NCI-H1417 (cell line): ENCODE measurements at places on chromosomes 16 and 17.
A peak's percentile ranks its signal among the peaks of the same experiment; 100 is the strongest.

- DNase-seq: no peak
Measured at GRCh38 chr17:35245196-35245486, 2.3 kb downstream of the SLFN5 start.

GRCh38 chr17:48498164-48498850 is 32.5 kb downstream of the HOXB1 start:
- DNase-seq: peak; percentile 48

DNA sequence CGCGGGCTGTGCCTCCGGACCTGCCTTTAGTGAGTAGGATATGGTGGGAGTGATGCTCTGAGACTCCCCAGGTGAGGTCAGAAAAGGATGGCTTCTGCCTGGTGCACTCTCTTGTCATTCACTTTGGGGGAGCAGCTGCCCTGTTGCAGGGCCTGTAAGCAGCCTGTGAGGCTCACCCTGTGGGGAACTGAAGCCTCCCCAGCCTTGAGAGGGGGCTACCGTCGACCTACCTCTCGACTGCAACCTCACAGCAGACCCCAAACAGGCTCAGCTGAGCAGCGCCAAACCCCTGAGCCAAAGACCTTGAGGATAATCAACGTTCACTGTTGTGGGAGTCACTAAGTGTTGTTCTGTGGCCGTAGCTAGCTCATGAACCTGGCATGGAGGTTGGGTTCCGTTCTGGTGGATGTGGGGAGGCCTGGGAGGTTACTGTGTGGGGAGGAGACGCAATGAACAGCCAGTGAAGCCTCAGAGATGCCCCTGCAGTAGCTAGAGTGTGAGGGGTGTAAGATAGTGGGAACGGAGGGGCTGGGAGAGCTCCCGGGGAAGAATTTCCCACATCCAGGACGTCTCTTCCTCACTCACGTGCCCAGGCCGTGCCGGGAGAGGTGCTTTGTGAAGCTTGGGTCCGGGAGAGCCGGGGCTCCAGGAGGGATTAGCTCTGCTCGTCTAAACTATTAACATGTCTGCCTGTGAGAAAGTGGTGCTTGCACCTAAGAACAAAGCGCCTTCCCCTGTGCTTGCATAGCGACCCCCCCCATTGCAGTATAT is 38.8 kb downstream of the METRNL start:
- no peak for DNase-seq

- peak; percentile 75 for DNase-seq
Measured at GRCh38 chr16:85615014-85615851, 2.1 kb downstream of the GSE1 start.

GRCh38 chr17:7951143-7951792 is 19.3 kb downstream of the CNTROB start:
- no peak for DNase-seq

- DNase-seq: no peak
Measured at GRCh38 chr16:58563235-58563634, 47.9 kb downstream of the SETD6 start.

GRCh38 chr17:45018514-45018847 is 33.0 kb downstream of the DCAKD start:
- no peak for DNase-seq

GRCh38 chr16:20675488-20676267 is 21.8 kb downstream of the ACSM1 start:
- peak; percentile 60 for DNase-seq

GRCh38 chr17:79769570-79770506 is 8.1 kb upstream of the CBX2 start:
- no peak for DNase-seq

GRCh38 chr16:53761962-53762703 is 58.2 kb downstream of the FTO start:
- no peak for DNase-seq

DNA sequence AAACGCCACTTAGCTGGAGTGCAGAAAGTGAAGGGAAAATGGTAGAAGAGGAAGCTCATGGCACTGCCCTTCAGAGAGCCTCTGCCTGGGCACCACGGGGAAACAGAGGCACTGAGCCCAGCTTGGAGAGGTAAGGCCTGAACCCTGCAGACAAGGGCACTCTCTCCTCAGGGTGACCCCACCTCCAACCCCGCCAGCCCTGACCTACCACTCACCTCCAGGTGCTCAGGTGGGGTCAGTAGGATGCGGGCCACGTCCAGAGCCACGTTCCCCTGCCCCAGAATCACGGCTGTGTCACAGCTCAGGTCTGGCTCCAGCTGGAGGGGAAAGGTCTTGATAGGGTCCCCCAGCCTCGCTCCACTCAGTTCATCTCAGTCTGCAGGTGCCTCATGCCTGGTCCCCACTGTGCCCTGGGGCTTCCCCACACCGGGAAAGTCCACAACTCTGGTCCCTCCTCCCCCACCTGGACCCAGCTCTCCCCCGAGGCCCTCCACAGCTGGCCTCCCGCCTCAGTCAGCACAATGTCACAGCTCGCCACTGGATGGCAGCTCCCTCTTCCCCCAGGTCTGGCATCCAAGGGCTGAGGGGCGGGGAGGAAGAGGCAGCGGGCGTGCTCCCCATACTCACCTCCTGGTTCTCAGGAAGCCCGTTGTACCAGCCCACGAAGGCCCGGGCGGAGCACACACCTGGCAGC is 6.0 kb upstream of the GRIN2C start:
- no peak for DNase-seq

DNA sequence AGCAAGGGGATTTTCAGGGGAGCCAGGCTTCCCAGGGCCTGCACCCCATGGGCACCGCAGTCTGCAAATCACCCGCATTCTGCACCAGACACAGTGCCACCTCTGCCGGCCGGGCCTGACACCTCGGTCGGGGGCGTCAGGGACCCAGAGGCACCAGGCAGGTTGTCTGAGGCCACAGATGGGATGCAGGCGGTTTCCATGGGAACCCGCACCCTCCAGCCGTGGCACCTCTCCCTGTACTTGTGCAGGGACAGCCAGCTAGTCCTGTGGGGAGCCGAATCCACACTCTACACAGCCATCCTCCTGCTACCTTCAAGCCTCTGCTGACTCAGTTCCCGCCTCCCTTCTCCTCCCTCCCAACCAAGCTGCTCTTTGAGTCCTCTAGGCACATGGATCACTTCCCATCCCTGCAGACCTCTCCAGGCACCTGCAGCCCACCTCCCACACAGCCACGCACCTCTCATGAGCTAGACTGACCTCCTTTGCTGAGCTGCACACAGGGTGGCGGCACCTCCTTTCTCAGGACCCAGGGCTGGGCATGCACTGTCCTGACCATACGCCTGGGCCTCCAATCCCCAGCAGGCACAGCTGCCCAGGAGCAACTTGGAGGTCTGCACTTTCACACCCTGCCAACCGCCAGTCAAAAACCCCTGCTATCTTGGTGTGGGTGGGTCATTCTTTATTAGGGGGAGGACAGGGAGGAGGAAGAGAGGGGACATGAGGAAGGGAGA is 119.5 kb downstream of the C16orf78 start:
- no peak for DNase-seq

DNA sequence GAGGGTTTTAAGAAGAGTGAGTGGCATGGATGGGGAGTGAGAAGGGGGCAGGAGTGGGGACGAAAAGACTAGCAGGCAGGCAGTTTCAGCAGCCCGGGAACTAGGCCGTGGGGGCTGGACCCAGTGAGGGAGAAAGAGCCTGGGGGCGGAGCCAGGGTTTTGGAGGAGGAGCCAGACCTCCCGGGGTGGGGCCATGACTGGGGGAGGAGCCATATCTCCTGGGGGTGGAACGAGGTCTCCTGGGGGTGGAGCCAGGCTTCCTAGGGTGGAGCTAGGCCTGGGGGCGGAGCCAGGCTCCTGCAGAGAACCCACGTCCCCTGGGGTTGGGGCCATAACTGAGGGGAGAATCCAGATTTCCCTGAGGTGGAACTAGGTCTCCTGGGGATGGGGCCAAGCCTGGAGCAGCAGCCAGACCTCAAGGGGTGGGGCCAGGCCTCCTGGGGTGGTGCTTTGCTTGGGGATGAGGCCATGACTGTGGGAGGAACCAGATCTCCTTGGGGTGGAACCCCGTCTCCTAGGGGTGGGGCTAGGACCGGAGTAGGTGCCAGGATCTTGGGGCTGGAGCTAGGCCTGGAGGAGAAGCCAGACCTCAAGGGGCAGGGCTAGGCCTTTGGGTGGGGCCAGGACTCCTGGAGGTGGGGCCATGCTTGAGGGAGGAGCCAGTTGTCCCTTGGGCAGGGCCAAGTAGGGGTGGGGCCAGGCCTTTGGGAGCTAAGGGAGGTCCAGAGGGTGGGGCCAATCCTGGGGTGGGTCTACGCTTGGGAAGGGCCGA is 41.7 kb upstream of the JPH3 start:
- DNase-seq: peak; percentile 7

DNA sequence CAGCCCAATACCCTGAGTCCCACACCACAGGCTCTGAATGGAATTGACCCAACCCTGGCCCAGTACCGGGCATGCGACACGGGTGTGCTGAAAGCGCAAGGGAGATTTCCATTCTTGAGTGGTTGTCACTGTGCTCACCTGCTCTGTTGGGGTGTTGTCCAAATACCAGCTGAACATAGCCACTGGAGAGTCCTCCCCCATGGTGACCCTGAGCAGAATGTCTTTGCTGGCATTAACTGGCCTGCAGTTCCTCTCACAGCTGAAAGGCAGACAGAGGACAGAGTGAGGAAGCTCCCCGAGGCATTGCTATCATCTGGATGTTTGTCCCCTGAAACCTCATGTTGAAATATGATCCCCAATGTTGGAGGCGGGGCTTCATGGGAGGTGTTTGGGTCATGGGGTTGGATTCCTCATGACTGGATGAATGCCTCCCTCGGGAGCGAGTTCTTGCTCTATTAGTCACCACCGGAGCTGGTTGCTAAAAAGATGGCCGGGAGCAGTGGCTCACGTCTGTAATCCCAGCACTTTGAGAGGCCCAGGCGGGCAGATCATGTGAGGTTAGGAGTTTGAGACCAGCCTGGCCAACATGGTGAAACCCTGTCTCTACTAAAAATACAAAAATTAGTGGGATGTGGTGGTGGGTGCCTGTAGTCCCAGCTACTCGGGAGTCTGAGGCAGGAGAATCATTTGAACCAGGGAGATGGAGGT is 57.3 kb upstream of the BCO1 start:
- DNase-seq: peak; percentile 77

DNA sequence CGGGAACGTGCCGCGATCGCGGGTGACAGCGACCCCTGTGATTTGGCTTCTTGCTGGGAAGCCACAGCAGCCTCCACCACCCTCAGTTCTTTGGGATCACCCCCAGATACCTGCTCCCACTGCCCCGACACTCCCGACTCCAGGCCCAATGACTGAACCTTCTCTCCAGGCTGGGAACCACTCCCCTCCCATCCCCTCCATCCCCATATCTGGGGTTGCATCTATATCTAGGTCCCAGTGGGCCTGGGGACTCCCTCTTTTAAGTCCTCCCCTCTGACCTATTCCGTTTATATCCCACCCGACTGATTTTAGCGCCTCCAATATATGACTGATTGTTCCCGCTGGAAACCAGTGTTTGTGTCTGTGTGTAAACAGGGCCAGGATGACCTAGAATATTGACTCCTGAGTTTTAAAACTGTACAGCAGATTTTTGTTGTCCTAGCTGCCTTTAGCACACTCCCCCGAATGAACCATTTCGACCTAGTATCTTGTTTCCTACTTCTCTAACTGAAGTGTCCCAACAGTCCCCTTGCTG is 667 bp downstream of the PSMD3 start:
- DNase-seq: no peak

GRCh38 chr17:29076722-29077121 is 33.8 kb downstream of the PIPOX start:
- DNase-seq: no peak

- no peak for DNase-seq
Measured at GRCh38 chr17:72538901-72539352, 418.1 kb downstream of the SOX9 start.

GRCh38 chr16:55632259-55632658 is 23.5 kb upstream of the SLC6A2 start:
- DNase-seq: no peak

- DNase-seq: no peak
Measured at GRCh38 chr17:14165616-14166015, 71.0 kb downstream of the CDRT15 start.

DNA sequence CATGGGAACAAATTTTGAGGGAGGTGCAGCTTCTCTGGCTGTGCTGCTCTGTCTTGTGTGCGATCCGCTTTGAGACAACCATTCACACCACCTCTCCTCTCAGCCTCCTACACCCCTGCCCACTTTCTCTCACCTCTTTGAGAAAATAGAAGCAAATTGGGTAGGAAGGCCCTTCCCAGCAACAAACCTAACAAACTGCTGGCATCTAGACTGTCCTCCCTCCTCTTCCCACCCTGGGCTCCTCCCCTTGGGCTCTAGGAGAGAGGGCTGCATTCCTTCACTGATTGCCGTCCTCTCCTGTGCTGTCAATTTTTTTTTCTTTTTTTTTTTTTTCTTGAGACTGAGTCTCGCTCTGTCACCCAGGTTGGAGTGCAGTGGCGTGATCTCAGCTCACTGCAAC is 13.5 kb downstream of the CDIPT start:
- no peak for DNase-seq

DNA sequence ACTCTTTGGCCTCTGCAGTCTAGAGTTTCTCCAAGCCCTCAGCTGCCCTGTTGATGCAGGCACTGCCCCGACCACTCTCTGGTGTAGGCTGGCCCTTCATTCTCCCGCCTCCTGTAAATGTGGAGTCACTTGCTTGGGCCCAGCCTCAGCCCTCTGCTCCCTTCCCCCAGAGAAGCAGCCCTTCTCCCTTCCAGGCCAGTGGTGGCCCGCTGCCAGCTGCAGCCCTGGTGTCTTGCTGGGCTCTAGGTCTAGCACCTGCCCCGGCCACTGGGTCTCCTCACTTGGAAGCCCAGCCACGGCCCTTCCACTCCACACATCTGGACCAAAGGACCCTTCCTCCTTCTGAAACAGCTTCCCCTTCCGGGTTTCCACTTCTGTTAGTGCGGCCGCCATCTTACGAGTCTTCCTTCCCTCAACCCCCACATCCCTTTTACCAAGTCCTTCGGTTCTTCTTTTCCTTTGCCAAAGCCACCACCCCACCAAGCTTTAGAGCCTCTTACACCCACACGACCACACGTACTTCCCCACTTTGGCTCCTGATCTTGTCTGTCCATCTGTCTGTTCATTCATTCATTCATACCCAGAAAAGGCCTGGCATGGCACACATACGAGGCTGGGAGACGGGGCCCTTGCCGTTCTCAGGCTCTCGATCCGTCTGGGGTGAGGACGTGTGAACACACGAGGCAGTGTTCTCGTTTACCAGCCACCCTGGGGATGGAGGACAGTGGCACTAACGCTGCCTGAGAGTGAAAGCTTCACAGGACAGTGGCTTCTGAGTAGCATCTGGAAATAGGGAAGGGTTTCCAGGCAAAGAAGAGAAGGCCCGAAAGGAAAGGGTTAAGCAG is 68.0 kb downstream of the ABR start:
- peak; percentile 70 for DNase-seq

GRCh38 chr17:72254808-72255449 is 134.1 kb downstream of the SOX9 start:
- DNase-seq: no peak
